ENCODE measurements at places on chromosomes 2 and 18.

- DNase-seq: no peak
These were observed 56.9 kb downstream of the SLC38A11 start for GRCh38 chr2:164898475-164898874.

DNA sequence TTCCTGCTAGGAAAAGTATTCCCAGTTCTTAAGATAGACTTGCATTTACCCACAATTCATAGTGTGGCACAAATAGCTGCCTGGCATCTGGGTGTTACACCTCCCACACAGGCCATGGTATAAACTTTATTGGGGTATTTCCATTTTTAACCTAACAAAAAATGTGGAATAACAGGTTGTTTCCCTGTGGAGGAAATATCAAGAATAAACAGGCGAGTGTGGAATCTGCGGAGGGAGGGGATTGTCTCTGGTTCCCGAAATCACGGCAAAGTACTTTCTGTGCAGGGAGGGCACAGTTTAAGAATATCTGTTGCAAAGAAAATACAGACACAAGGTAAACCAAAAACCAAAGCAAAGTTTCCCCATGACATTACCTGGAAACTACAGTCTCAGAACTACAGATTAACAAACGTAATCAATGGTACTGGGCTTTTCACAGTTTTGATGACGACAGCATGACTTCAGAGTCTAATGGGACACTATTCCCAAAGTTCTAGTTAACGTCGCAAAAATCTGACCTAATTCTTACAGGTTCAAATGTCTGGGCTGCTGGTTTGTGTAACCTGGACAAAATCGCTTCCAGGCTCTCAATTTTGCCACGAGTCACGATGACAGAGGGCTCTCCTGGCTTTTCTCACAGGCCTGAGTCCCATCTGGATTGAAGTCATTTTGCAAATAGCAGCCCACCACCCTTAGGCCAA lies 1.4 kb downstream of the STARD7 start:
- DNase-seq: no peak

DNA sequence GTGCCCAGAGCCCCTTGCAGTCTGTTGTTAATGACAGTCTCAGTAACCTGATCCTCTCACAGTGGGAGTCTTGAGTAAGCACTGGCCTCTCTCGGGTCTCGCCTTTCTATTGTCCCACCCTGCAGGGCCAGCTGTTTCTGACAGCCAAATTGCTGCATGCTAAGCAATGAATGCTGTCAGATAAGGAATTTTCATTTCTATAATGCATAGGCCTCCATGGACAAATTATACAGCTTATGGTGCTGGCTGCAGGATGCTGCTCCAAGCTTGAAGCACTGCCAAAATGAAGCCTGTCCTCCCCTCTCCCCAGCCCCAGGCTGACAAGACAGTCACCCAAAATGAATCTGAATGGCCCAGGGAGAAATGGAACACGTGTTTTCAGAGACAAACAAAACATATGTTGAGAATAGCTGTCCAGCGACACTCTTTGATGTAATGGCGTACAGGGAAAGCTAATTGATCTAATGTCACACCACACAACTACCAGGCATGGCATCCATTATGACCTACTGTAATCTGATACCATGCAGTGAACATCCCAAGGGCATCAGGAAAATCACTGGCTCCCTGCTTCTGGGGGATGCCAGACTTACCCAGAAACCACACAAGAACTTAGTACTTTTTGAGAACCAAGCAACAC lies 36.8 kb downstream of the ACVR1 start:
- no peak for DNase-seq

DNA sequence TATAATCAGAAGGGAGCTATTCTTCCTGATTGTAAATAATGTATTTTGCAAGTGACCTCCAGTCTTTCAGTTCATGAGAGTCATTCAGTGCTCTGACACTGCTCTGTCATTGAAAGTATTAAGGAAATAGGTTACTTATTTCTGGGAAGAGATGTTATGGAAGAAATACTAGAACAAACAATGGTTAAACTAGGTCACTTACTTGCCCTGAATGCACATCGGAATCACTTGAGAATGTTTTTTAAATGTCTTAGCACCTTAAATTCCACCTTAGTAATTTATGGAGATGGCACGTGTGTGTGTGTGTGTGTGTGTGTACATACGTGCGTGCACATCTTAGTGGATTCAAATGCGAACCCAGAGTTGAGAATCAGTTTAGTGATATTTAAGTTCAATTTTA lies 126.6 kb upstream of the KCNH7 start:
- DNase-seq: no peak

DNA sequence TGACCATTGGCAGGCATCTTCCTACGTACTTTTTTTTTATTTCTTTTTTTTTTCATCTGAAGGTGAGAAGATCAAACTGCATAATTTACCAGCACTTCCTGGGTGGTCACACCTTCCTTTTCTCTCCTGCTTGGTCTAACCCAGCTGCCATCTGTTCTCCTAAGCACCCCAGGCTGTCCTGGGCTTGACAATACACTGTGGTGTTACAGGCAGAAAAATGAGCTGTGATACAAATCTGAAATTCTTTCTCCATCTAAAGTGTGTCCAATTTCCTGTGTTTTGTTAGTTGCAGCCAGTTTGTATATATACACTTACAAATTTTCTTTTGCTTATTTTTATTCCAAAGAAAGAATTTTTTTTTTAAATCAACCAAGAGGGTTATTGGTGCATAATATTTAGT lies 786.0 kb upstream of the ZEB2 start:
- no peak for DNase-seq

DNA sequence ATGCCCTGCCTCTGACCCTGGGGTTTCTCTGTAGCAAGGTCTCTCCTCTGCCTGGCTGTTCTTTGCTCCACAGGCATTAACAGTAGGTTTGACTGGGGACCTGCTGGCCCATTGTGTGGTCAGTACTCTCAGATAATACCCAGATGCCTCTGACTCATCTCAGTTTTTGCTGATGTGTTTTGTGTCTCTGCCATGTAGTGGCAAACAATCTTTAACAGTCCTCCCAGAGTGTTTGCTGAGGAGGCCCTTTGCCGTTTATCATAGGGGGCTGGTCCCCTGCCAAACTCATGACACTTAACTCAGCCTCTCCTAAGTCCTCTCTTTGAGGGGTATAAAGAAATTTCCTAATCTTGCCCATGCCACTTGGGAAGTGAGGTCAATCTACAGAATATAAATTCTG lies 793.7 kb upstream of the FANCL start:
- no peak for DNase-seq

DNA sequence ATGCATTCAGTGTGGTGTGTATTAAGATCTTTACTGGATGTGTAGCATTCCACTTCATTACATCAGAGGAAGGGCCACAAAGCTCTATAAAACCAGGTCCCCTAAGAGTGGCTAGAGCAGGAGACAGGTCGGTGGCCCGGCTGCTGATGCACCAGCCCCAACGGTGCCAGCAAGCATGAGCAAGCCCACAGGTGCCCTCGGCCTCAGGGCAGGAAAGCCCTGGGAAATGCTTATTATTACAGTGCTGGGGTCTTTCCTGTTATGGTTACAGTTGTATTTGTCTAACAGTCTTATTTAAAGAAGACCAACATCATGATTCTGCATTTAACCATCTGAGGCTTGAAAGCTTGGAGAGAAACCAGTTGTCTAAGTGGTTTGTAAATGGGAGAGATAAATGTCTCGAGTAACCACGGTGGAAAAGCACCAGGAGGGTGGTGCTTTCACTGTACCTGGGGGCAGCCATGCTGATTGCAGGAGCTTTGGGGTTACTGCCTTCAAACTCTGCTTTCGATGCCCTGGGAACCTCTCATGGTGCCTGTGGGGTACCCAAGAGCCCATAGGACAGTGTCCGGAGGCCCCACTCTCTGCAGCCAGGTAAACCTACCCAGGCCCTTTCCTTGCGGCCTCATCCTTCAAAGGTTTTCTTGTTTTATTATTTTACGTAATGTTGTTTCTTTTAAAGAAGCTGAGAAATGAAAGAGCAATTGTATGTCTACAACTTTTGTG lies 133.1 kb downstream of the SH3RF3 start:
- no peak for DNase-seq

GRCh38 chr2:24724111-24724775 lies 68.9 kb downstream of the PTRHD1 start:
- DNase-seq: no peak
